ENCODE measurements at places on chromosomes 3 and 15.
A peak's percentile ranks its signal among the peaks of the same experiment; 100 is the strongest.

GRCh38 chr3:143266927-143267326, 147.4 kb downstream of the CHST2 start:
- DNase-seq: no peak

- DNase-seq: peak; percentile 62
Measured at GRCh38 chr15:65077981-65078352, 1.4 kb downstream of the KBTBD13 start.

- DNase-seq: no peak
Measured at GRCh38 chr15:26166429-26166828, 303.3 kb upstream of the ATP10A start.

GRCh38 chr3:131349946-131350347, 31.6 kb upstream of the NUDT16 start:
- DNase-seq: no peak

DNA sequence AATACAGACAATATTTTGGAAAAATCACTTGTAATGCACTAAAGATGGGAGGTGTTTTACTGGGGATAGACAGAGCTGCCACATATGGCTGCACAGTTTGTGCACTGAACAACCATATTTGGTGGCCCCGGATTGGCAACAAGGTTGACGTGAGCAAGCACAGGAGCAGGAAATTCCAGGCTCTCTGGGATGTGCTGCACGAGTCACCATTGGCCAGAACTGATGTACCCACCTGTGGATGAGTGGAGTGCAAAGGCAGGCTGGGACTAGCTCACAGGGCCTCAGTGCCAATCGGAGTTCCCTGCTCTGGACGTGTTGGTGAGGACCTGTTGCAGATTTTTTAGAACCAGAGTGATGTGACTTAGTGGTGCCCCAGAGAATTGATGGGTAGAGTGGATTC, 42.0 kb upstream of the SCAANT1 start:
- no peak for DNase-seq

DNA sequence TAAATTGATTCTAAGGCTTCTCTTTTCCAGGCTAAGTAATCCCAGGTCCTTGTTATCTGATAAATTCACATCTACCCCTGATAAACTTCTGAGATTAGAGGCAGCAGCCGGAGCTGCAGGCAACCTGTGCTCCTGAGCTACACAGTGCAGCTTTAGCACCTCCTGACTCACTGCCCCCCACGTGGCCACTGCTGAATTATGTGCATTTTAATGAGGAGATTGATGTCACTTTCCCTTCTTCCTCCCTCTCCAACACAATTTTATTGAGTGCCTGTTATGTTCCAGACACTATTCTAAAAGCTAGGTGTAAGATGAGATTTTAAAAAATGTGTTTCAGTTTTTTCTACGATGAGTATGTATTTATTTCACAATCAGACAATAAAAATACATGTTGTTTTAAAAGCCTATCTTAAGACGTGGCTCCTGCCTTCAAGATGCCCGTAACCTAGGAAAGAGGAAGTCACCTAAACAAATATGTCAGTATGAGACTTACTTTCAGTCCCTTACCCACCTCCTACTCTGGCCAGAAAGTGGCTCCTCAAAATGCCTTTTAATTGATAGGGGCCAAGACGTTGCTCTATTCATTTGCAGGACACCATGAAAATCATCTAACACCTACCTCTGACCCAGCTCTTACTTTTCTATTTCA, 161.5 kb upstream of the PFN2 start:
- no peak for DNase-seq

- no peak for DNase-seq
Measured at GRCh38 chr15:32743411-32744140, 25.8 kb downstream of the GREM1 start.

GRCh38 chr3:41462103-41462691, 262.9 kb downstream of the CTNNB1 start:
- no peak for DNase-seq

DNA sequence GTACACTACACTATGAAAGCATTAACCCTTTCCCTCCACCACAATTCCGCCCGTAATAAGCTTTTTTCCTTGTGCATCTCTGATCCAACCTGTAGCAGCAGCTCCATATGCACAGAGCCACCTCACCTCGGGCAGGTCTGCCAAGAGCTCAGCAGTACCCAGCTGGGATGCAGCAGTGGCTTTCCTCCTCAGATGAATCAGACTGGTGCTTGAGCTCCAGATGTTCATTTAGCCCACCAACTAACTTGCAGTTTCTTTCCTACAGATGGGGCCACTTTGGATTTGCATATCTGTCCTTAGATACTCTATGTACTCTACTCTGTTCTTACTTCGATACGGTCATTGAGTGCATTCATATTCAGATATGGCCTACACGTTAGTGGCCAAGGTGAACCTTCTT, 14.8 kb upstream of the FSIP1 start:
- DNase-seq: no peak

DNA sequence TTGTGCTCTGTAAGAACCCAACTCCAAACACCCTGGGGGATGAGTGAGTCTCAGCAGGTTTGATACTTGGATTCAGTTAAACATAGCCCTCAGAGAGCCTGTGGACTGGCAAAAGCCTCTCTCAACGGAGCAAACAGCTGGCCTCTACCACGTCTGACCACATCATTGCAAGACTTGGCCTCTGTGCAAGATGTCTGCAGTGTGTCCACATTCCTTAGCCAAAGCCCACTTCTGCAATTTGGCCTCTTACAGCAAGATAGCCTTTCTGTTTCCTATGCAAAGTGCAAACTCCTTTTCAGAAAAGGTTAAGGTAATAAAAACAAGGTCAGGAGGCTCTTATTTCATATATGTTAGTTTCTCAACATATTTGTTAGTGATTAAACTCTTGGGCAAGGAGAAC, 27.9 kb downstream of the FBN1 start:
- no peak for DNase-seq

DNA sequence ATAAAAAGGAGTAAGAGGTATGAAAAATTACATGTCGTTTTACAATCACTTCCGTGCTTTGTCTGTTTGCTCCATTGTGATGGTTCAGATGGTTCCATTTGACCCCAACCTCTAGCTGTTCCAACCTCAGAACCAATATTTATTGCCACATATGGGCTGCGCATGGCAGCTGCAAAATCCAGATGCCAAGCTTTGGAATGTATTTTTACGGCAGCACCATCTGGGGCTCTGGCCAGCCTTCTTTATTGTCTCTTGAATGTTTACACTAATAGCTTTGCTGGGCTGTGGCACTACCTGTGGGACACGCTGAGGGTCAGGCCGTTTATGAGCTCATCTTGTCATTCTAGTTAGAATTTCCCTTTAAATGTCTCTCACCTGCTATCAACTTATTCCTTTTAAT, 219.8 kb downstream of the ROBO2 start:
- no peak for DNase-seq

Data from CD4-positive, alpha-beta T cell treated with Interleukin-17A for 4 hours (primary cell).